Fibroblast of skin of abdomen (primary cell): ENCODE measurements at places on chromosomes 6 and 20.

- no peak for DNase-seq
Measured at GRCh38 chr6:72040111-72040510, 153.8 kb downstream of the RIMS1 start.

GRCh38 chr20:35603695-35604448 lies 11.8 kb upstream of the SPAG4 start:
- DNase-seq: no peak

GRCh38 chr6:122511193-122511924 lies 39.8 kb upstream of the SERINC1 start:
- no peak for DNase-seq

DNA sequence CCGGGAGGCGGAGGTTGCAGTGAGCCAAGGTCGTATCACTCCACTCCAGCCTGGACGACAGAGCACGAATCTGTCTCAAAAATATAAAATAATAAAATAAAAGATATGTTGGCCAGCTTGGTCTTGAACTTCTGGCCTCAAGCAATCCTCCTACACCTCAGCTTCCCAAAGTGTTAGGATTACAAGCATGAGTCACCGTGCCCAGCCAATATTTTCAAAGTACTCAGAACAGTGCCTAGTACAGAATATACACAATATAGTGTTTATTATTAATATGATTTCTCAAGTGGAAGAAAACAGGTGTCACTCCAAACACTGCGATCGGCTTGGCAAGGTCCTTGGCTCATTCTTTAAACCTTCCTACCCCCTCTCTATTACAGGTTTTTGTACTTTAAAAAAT lies 3.1 kb downstream of the FAM210B start:
- DNase-seq: no peak

GRCh38 chr20:40774252-40774651 lies 85.2 kb upstream of the MAFB start:
- no peak for DNase-seq

DNA sequence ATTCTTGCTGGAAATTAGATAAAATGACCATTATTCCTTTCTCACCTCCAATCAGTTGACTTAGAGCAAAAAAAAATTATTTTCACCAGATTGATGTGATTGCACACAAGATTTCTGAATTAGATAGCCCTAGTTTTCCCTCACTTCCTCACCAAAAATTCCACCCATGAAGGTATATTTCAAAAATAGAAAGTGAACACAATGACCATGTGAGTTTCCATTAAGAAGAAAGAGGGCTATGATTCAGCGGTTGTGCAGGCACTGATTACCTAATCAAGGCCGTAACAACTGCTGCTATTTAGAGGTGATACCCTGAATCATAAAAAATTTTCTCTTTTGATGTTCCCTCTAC lies 19.5 kb upstream of the RALGAPA2 start:
- no peak for DNase-seq

DNA sequence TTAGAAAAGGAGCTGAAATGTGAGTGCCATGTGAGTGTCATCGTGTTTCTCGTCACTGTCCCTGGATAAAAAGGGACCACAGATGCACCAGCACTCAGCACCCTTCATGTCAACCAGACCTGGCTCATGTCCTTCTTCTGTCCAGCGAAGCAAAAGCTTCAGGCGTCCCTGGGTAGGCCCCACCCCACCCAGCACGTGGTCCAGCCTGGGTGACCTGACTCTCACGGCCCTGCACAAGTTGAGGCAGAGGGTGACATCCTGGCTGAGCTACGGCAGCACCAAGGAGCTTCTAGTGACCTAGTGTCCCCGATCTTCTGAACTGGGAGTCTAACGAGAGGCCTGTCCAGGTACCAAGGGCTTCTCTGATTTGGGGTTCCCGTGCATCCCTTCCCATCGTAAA lies 37.8 kb downstream of the PSMG4 start:
- no peak for DNase-seq

GRCh38 chr20:57383447-57384347 lies 7.5 kb upstream of the RBM38 start:
- no peak for DNase-seq

DNA sequence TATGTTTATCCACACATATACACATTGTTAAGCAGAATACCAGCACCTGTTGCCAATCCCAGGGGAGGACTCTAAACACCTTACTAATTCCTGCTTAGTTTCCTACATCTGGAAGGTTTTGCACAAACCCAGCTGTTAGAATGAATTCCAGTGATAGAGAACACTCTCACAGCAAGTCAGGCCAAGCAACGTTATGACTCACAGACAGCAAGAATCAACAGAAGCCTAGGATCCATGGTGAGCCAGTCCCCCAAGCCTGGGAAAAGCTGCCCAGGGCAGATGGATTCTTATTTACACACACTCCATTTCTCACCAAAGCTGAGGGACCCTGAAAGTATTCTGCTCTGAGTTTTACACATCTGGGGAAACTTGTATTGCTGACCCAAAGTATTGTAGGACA lies 291.7 kb downstream of the SLC35F1 start:
- peak; percentile 1 for DNase-seq

GRCh38 chr6:56652994-56653393 lies 10.3 kb upstream of the DST start:
- DNase-seq: peak; percentile 58

DNA sequence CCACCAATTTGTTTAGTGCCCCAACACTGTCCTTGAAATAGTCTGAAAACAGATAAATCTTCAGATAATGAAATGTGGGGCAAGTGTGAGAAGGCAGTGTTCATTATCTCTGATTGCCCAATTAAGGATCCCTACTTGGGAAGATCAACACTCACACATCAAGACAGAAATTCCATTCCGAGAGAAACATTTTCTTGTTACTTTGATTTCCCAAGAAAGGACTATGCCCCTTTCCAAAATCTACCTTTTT lies 16.2 kb downstream of the HMGN4 start:
- DNase-seq: no peak

DNA sequence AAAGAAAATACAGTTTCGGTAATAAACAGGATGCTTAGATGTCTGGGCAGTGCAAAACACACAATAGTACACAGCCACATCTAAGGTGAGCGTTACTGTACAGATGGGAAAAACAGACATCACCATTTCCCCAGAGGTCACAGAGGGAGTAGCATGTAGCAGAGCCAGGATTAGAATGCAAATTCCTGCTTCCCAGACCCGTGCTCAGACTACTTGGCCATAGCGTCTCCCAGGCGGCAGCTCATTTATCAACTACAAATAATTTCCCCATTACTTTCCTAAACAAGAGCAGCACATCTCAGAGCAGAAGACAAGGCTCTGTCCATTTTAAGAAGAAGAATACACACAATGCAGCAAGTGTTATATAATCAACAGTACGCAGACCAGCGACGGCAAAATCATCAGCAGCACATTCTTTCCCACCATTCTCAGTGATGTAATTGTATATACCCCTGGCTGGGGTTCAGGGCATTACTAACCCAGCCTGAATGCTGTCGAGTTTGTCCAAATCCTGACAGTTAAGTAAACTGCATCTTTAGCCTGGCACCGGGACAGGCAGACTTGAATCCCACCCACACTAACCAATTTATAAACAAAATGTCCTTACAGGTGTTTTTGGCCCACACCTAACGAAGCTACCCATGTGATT lies 61.9 kb downstream of the CNKSR3 start:
- DNase-seq: peak; percentile 76

- peak; percentile 78 for DNase-seq
Measured at GRCh38 chr6:2426561-2427340, 181.3 kb upstream of the GMDS start.

DNA sequence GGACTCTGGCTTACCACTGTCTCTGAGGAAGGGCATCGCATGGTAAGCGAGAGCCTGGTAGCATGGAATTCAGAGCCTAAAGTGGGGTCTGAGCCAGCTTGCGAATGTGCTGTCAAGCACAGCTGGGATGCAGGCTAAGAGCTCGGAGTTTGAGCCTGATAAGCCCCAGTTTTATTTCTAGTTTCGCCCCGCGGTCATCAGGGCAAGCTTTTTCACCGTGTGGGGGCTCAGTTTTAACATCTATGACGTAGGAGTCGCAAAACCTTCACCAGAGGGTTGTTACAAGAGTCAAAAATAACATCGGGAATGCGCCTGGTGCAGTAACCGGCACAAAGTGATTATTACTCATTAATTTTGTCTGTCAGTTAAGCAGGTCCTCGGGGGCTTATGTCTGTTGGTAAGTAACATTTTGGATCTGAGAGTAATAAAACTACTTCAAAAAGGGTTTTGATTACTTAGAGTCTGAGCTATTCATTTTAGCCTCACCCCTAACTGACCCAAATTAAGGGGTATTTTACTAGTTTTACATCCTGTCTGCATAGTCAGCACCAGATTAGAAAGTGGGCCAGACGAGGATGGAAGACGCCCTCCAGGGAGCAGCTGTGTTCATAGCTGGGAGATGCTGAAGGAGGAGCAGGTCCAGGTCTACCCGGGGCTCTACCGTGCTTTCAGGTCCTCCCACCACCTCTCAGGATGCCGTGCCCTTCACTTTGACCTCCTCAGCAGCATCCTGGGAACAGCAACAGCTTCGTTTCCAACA lies 29.7 kb downstream of the SLC22A23 start:
- no peak for DNase-seq
